ENCODE measurements at places on chromosomes 1 and 21. TPM values are rescaled to one million over a fixed set of nuclear protein-coding genes. Genes with fewer than 3 reads are reported as not detected.

RGS8 gene
- total RNA-seq = not detected

DNA sequence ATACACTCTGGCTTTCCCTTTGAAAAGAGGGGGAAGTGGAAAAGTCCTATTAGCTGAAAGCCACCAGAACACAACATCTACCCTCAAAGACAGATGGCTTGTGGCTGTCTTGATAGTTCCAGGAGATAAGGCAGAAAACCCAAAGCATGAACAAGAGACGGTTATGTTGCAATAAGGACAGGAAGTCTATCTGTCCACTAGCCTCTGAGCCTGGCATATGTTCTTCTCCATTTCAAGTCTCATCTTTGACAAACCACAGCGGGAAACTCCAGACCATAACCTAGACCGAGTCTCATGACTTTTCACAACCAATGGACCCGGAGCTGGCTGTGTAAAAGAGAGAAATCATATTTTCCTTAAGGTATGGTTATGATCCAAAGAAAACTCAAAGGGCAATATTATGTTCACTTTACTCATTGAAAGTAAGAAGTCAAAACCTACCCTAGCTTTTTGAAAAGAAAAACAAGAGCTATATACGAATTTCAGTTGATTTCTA, 33.8 kb downstream of the DUSP10 start:
- DNase-seq = no peak

GRCh38 chr1:114457675-114458236, 53.2 kb downstream of the TRIM33 start:
- no peak for DNase-seq

CD5L gene
- not detected for total RNA-seq

DNA sequence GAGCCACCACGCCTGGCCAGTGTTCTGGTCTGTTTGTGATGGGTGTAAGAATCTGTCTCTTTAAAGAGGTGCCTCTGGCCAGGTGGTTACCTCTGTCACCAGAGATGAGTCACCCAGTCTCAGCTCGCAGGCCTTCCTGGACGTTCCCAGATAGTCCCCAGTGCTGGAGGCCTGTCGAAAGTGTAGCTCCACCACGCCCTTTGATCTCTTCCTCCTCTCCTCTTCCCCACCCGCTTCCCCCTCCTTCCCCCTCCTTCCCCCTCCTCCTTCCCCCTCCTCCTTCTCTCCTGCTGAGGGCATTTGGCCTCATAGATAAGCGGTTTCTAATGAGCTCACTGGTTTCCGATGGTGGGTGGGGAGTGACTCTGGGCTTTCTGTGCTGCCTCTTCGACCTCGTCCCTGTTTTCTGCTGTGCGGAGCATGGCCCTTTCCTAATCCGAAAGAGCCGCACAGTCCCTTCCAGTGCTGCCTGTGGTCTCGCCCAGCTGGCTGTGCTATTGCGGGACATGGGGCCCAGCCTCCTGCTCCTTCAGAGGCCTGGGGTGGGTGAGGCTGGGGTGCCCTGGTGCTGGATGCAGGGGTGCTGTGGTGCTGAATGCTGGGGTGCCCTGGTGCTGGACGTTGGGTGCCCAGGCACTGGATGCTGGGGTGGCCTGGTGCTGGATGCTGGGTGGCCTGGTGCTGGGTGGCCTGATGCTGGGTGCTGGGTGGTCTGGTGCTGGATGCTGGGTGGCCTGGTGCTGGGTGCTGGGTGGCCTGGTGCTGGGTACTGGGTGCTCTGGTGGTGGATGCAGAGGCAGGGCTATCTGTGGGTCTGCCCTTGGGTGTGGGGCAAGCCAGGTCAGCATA, 19.2 kb downstream of the AGPAT3 start:
- DNase-seq = peak; percentile 22

CFHR4 gene
- not detected for total RNA-seq

GRCh38 chr1:30014031-30014430, 709.4 kb downstream of the MATN1 start:
- DNase-seq = no peak

GRCh38 chr1:19495799-19496526, 10.6 kb upstream of the CAPZB start:
- peak; percentile 56 for DNase-seq

EFNA1 gene
- total RNA-seq = 0.16 TPM

DNA sequence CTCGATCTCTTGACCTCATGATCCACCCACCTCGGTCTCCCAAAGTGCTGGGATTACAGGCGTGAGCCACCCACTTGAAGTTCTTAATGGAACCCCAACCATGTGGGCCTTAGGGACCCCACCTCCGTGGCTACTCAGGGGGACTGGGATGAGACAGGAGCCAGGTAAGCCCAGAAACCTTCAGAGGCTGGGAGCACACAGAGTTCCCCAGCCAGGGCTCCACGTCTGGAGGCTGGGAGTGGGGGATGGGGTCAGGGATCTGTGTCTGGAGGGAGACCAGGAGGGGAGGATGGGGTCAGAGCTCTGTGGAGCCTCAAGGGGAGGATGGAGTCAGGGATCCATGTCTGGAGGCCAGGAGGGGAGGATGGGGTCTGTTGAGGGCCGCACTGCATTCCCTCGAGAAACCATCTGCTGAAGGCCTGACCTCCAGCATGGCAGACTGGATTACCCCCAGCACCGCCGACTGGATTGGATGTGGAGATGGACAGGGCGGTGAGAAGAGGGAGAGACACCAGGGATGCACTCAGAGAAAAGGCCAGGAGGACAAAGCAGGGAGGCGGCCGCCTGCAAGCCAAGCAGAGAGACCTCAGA, 2.1 kb upstream of the FTCD start:
- no peak for DNase-seq

DNA sequence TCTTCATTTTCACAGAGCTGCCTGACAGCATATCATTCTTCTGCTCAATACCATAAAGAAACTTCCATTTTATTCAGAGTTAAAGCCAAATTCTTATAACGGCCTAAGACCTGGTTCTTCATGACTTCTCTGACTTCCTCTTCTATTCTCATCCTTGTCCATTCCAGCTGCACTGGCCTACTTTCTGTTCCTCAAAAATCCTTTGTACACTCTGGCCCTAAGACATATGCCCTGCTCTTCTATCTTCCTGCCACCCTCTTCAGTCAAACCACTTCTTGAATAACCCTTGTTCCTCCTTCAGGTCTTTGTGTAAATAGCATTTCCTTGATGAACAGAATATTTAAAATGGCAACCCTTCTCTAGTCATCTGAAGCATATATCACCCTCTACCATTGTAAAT, 1338.7 kb upstream of the ADGRL2 start:
- DNase-seq = no peak

DNA sequence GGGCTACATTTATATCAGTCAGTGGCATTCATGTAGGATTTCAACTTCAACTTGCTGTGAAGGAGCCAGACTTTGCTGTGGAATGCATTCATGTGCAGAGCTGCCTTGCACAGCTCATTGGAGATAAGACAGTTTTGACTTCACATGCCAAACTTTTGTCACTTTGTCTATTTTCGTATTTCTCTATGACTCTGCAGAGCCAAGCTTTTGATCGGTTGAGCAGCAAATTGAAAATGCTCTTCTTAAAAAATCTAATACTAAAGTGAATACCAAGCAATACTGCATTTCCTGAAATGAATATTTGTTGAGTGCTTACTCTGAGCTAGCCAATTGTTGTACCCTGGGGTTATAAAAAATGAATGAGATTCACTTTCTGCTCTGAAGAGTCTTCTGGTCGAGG, 388.7 kb downstream of the ST6GALNAC3 start:
- no peak for DNase-seq

GRCh38 chr1:225250432-225250831, 177.4 kb downstream of the LBR start:
- no peak for DNase-seq

DNA sequence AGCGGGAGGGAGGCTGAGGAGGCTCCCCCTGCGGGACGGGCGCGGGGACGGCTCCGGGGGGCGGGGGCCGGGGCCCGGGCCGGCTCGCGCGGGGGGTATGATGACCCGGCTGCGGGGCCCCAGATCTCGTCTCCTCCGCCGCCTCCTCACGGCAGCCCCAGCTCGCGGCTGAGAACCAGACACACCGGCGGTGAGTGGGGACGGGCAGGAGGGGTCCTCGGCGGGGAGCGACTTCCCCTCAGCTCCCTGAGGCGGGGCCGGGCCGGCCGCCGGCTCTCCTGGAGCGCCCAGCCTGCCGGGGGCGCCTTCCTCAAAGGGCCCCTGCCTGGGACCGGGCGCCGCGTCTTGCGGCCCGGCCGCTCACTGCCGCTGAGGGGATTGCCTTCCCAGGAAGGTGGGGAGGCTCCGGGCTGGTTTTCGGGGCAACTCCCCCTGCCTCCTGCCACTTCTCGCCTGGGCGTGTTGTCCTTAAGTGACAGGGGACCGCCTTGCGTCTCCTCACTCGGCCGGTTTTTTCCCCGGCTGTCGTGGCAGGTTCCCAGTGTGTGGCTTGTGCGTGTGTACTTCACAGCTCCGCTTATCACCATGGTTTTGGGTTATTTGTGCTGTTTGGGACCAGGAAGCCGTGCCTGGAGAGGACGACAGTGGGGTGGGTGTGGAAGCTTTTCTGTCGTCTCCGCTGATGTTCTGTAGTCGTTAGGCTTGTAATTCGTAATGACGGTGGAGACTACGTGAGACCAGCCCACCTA, 800 bp downstream of the HIPK1 start:
- DNase-seq = no peak

C1QB gene
- total RNA-seq = not detected

GRCh38 chr1:165290148-165290547, 66.4 kb downstream of the LMX1A start:
- peak; percentile 28 for DNase-seq

GRCh38 chr1:176118985-176119384, 88.1 kb downstream of the COP1 start:
- DNase-seq = no peak

DNA sequence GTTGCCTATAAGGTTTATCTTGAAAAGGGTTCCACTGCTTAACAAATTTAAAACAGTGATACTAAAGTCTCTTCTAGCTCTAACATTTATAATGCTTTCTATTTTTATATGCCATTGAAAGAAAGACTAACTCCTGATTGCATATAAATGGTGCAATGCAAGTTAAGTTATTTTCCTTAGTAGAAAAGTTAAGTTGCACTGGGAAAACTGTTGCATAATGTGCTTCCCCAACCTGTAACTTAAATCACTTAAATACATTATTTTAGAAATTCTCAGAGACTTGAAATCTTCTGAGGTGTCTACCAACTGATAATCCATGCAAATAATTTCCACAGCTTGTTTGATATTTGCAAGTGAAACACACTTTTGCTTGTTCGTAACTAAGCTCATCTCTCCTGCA, 175.0 kb upstream of the HMCN1 start:
- DNase-seq = no peak

GRCh38 chr1:43552813-43553212, 22.1 kb downstream of the PTPRF start:
- peak; percentile 69 for DNase-seq

DNA sequence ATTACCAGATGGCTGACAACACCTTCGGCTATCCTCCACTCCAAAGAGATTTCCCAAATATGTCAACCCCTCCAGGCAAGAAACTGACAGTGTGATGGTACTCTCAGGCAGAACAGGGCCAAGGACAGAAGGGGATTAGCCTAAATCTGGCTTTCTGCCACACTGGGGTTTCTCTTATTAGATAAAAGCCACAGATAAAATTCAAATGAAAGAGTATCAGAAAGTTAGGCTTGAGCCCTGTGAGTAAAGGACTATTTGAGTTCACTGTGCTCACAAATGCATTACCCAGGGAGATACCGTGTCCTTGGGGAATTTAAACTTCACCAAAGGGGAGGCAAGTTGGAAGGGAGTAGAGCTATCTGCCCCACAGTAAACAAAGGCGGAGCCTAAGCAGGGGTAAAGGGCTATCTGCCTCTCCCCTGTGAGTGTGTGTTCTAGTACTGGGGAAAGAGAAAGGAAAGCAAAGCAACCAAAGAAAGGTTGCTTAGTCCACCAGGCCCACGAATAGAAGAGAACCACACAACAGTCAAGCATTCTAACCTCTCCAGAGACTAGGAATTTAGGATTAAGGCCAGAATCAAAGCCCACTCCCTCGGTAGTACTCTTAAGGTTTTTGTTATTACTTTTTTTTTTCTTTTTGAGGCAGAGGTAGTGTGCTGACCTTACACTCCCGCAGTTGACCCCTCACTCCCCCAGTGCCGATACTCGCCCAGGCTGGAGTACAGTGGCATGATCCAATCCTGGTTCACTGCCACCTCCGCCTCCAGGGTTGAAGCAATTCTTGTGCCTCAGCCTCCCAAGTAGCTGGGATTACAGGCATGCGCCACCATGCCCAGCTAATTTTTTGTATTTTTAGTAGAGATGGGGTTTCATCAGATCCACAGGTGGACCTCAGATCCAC, 12.7 kb downstream of the TPM3 start:
- peak; percentile 30 for DNase-seq

- peak; percentile 65 for DNase-seq
Observed at GRCh38 chr1:47650205-47650604, 212.4 kb downstream of the FOXD2 start.

OR11L1 gene
- total RNA-seq = not detected

GRCh38 chr1:67953301-67953700, 97.1 kb downstream of the DIRAS3 start:
- DNase-seq = no peak

C1orf94 gene
- not detected for total RNA-seq

- peak; percentile 65 for DNase-seq
Observed at GRCh38 chr1:51671527-51672325, 54.8 kb downstream of the OSBPL9 start.

DNA sequence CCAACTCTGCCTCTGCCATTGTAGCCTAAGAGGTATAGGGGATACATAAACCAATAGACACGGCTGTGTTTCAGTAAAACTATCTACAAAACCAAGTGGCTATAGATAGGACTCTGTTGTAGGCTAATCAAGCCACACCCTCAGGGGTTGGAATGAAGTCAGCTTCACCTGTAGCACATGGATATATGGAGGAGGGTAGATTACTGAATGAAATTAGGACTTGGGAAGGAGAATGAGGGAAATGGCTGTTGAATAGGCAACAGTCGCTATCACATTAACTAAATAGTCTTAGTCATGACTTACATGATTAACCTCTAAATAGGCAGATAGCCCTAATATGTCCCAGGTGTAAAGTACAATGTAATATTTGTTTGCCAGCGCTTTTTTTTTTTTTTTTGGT, 49.7 kb downstream of the DESI2 start:
- no peak for DNase-seq

ANGPTL1 gene
- total RNA-seq = 6.6 TPM

All from fibroblast of the aortic adventitia (primary cell).